Stimulated activated CD4-positive, alpha-beta T cell treated with anti-CD3 and anti-CD28 coated beads, Interleukin-2, amount 100 ng/mL, for 48 hours (primary cell): ENCODE measurements at places on chromosomes 4 and X.

DNA sequence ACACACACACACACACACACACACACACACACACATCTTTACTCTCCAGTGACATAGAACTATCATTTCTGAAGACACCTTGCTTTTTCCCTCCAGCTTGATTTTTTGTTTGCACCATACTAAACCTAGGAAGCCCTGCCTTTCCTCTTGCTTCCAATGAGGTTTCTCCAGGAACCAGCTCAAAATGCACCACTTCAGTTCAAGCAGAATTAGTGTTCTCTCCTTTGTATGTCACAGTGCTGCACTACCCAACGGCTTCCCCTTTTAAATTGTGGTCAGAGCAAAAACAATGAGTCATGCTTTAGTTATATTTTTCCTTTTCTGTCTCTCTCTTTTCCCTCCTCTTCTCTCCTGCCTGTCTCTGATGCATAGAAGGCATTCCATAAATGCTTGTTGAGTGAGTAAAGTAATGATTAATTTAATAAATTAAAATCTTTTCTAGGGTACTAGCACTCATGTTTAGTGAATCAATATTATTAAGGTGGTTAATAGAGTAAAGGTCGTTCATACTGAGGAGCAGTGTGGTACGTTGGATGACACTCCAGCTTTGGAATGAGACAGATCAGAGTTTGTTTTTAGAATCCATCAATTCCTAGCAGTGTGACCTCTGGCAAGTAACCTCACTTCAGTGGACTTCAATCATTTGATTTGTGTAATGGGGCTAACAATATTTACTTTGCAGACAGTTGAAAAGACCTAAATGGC, 5.9 kb downstream of the RTL3 start:
- DNase-seq: no peak

DNA sequence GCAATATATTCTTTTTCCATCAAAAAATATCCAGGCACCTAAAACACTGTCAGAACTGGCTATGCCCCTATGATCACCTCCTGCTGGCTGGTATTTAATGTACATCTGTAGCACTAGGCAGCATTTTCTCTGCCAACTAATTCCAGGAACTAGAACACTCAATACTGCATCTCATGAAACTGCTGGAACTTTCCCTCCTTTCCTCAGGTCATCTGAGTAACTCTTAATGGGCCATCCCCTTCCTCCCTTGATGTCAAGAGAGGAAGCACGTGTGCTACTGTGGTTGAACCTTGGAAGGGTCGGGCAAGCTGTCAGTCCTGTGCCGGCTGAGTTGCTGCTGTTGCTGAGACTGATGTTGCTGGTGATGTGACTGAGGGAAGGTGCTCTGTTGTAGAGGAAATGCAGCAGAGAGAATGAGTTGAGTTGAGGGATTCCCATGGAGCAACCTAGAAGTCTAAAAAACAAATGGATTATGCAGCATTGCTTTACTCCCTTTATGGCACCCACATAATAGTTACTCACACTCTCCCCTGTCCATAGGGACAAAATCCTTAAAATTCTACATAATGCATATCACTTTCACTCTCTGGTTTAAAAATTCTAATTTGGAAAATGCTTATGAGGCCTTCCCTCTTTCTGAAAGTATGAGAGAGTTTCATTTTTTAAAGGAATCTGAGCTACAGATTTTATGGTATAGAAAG, 39.5 kb downstream of the TMEM165 start:
- DNase-seq: no peak

DNA sequence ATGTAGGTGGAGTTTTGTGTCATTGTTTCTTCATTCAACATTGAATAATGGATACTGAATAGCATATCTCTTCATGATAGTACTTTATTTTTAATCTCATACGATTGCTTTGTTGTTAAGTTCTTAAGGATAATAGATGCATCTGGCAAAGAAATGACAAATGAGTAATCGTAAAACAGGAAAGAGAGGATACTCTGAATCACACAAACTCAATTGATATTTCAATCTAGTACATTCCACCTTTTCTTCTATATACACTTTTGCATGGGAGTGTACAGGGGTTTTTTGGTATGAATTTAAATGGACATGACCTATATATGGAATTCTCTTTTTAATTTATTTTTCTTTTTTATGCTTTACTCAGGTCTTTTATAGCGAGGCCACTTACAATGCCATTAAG, 186.9 kb upstream of the STK26 start:
- DNase-seq: no peak

DNA sequence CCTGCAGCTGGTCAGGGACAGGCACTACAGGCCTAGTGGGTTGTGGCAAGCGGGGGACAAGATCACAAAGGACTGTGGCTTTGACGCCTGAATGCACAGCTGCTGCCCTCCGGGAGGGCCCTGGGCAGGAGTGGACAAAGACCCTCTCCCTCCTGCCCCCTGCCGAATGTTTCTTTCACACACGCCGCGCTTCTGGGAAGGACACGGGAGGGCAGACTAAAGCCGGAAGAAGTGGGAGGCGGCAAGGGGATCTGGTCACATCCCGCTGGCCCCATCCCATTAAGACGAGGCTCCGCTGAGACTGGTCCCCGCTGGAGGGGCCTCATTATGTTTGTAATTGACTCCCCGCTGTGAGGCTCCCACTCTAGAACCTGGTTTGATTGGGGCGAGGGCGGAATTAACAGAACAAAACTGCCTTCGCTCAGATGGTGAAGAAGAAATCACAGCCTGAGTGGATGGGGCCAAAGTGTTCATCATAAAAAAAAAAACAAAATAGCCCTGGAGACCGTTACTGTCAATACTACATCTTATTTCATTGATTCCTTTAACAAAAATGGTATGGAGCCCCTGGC, 37.8 kb upstream of the PSAPL1 start:
- no peak for DNase-seq

DNA sequence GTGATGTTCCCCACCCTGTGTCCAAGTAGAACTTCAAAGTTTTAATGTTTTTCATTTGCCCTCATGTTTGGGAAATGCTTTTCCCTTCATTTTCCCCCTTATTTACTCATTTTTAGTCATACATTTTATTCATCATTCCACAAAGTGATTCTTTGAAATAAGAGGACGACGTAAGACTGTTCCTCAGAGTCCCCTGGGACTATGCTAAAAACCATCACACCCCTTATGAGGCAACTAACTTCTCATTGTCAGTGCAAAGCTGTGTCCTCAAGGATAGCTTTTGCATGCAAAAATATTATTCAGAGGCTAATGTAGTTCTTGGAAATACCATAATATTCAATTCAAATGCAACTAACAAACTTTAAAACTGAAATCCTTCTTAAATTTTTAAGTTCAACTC, 14.8 kb upstream of the ADGRG2 start:
- no peak for DNase-seq

DNA sequence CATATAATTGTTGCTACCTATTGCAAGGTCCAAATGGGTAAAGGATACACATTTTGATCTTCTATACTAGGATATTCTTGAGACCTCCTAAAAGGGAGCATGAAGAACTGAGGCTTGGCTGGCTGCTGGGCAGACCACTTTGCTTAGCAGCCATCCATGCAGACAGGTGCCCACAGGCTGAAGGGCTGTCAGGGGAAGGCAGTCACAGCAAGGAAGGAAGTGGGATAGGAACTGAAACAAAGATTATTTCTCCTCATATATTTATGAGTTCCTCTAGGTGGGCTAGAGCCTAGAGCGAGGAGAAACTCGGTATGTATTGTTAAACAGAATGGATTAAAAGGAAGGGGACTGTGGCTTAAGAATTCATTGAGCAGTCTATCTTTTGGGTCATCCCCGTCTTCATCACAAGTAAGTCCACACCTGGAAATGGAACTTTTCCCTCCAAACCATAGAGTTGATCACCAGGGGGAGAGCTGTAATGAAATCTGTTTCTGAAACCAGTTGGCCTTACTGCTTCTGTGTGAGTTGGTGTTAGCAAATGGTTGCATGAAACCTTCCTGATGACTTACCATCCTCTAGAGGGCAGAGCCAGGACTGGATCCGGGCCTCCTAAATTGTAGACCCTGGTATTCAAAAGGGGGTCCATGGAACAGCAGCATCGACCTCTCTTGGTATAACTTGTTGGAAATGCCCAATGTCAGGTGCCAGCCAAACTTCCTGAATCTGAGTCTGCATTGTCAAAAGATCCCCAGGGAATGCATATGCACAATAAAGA, 42.3 kb downstream of the AFF2 start:
- DNase-seq: no peak

GRCh38 chr4:180363815-180364214, 1879.4 kb upstream of the TENM3 start:
- no peak for DNase-seq

DNA sequence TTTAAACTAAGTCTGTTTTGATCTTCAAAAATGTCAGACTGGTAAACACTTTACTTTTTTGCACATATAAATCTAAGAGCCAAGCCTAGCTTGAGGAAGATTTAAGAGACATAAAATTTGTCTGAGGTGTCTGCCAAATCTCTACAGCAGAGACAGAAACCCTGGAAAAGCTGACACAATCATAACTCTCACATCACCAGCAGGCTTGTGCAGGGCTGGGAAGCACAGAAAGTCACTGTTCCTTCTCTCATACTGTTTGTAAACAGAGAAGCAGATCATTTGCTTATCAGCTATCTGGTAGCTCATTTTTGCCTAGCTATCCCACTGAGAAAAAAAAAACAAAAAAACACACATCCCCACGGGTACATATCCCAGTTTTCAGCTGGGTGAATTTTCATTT, 7.0 kb downstream of the ENOX2 start:
- no peak for DNase-seq

GRCh38 chrX:69741721-69742120, 125.8 kb downstream of the EDA start:
- DNase-seq: no peak

- no peak for DNase-seq
Observed at GRCh38 chrX:129632443-129632842, 22.3 kb downstream of the APLN start.
